Mononuclear cell (primary cell): ENCODE measurements at places on chromosomes 3 and 15. TPM values are rescaled to one million over a fixed set of nuclear protein-coding genes. Genes with fewer than 3 reads are reported as not detected.

Gene LYZL4
- total RNA-seq = not detected

Gene RGMA
- 0.10 TPM for total RNA-seq

Gene KPNA1
- 21.8 TPM for total RNA-seq

Gene IL20RB
- 0.94 TPM for total RNA-seq

Gene TF
- total RNA-seq = not detected

Gene PYGO1
- total RNA-seq = under 0.01 TPM

Gene INTS14
- total RNA-seq = 24.2 TPM

Gene SLCO2A1
- not detected for total RNA-seq

Gene IL5RA
- total RNA-seq = 4.4 TPM

Gene MYH15
- 0.84 TPM for total RNA-seq

Gene CLRN1
- total RNA-seq = not detected

Gene CD200
- 6.9 TPM for total RNA-seq

Gene SLC2A2
- not detected for total RNA-seq

Gene SLC6A11
- total RNA-seq = under 0.01 TPM

Gene PLSCR5
- total RNA-seq = not detected

Gene CYP8B1
- total RNA-seq = under 0.01 TPM

Gene ANKUB1
- not detected for total RNA-seq

Gene C2CD4A
- 0.21 TPM for total RNA-seq

Gene GOLGA8S
- total RNA-seq = 0.10 TPM

Gene CCDC54
- not detected for total RNA-seq
